ENCODE measurements at places on chromosomes 12 and 14. TPM values are rescaled to one million over a fixed set of nuclear protein-coding genes. Genes with fewer than 3 reads are reported as not detected.
A peak's percentile ranks its signal among the peaks of the same experiment; 100 is the strongest.

DNA sequence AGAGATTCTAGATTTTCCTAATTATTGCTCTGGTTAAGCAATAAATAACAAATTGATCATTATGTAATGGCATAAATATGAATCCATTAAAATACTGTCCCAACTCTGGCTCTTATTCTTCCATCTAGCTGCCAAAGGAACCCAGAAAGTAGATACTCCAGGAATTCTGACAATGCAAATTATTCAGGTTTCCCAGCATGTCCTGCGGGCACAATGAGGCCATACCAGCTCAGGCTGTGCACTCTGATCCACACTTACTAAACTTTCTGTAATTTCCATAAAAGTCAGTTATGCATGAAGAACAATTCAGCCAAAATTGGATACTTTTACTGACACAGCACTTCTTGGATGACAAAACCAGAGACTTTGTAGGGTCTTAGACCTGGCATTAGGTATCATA lies 576.3 kb downstream of the KCNH5 start:
- no peak overlapping the region for H3K27ac ChIP-seq
- H3K27me3 ChIP-seq, result no peaks in the 10 kb centered on the region
- DNase-seq, result no peak
- no peaks in the 10 kb centered on the region for H3K4me1 ChIP-seq

- H3K27ac ChIP-seq, result no peak overlapping the region
- H3K36me3 ChIP-seq, result no peaks in the 10 kb centered on the region
- no peak for DNase-seq
- no peak overlapping the region for H3K4me3 ChIP-seq
Observed at GRCh38 chr12:111256629-111257434, 112.1 kb downstream of the PHETA1 start.

DNA sequence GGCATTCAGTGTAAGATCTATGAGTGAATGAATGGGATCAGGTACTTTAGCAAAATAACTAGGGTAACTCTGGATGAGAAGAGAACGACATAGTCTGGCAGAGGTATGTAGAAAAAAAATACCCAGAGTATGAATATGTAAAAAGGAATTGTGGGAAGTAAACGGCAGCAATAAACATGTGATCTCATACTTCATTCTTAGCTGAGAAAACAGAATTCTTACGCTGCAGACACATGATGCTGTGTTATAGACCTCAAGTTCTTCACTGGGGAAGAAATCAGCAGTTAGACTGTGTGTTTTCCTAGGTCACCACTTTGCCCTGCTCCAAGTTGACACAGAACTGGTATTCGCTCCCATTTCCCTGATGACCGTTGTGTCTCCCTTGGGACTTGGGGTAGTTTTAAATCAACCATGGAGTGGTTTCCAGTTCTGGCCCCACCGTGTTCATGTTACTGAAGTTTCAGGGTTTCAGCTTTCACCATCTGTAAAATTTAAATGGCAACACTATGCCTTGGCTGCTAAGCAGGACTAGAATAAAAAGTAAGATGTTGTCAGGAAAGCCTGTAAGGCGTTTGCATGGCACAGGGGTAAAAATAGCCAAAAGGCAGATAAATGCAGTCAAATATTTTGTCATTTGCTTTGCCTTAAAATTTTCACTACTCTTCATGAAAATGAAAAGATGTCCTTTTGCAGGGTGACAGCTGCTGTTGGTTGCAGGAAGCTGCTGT lies 223.7 kb downstream of the PELI2 start:
- H3K27ac ChIP-seq, result no peak overlapping the region
- DNase-seq, result no peak
- no peaks in the 10 kb centered on the region for H3K36me3 ChIP-seq
- H3K4me1 ChIP-seq, result no peaks in the 10 kb centered on the region
- no peaks in the 10 kb centered on the region for H3K27me3 ChIP-seq
- H3K4me3 ChIP-seq, result no peak overlapping the region

GRCh38 chr14:65560340-65561027 lies 148.0 kb downstream of the FUT8 start:
- DNase-seq, result no peak
- peaks cover 3% of the 10 kb centered on the region for H3K36me3 ChIP-seq
- no peak overlapping the region for H3K4me3 ChIP-seq
- H3K4me1 ChIP-seq, result no peaks in the 10 kb centered on the region
- no peak overlapping the region for H3K27ac ChIP-seq

DNA sequence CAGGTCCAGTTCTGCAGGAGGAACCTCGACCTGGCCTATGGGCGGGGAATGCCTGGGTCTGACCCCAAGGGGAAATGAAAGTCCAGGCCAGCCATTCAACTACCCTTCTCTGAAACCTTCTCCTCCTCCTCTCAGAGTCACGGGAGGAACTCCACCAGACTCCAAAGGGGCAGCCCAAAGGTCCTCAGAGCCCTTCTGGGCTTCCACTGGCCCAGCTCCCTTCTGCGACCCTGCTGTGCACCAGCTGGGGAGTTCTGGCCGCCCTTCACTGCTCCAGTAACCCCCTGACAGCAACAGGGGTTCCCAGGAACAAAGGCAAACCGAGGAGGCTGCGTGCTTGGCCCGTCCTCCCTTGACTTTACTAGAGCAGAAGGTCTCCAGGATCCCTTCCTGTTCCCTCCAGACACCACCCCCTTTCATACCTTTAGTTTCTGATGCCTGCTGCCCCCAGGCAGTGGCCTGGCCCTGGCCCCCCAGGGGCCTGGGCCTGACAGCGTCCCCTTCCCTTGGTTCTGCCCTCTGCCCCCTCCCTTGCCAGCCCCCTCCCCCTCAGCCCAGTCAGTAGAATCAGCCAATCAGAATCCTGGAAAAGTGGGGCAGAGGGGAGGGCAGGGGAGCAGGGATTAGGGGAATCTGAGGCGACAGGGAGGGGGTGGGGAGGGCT lies 850 bp upstream of the ZNF385A start:
- H3K36me3 ChIP-seq, result peaks cover 2% of the 10 kb centered on the region
- peak overlapping the region; percentile 60 for H3K4me3 ChIP-seq
- H3K4me1 ChIP-seq, result peaks cover 31% of the 10 kb centered on the region

DNA sequence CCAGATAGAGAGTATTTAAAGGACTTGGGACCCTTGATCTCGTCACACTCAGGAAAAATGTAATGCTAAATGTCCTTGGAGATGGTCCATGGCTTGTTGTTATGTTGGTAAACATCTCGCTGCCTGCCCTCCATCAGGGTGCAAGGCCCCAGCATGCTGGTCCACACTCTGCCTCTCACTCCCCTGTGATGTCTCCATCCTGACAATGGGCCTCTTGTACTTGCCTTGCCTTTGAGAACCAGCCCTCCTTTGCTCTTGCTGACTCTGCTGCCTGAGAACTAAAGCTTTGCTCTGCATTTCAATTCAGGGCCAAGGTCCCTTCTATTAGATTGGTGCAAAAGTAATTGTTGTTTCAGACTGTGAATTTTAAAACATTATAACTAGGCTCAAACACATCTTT lies 131.0 kb upstream of the LMNTD1 start:
- no peak overlapping the region for H3K4me3 ChIP-seq
- no peaks in the 10 kb centered on the region for H3K4me1 ChIP-seq
- H3K27me3 ChIP-seq, result no peaks in the 10 kb centered on the region
- H3K27ac ChIP-seq, result no peak overlapping the region
- DNase-seq, result no peak

DNA sequence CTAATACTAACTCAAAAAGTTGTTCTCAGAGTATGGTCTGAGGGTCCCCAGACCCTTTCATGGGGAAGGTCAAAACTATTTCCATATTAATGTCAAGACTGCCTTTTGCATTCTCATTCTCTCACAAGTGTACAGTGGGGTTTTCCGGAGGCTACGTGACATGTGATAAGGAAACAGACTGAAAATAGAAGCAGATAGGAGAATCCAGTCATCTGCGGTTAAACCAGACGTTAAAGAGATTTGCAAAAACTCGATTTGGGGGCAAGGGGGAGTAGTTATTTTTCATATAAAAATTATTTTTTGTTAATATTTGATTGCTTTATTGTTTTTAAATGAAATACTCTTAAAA lies 1.0 kb upstream of the NAP1L1 start:
- peak overlapping the region; percentile 97 for H3K4me3 ChIP-seq
- peaks cover 15% of the 10 kb centered on the region for H3K36me3 ChIP-seq
- no peak for DNase-seq
- H3K4me1 ChIP-seq, result no peaks in the 10 kb centered on the region

DNA sequence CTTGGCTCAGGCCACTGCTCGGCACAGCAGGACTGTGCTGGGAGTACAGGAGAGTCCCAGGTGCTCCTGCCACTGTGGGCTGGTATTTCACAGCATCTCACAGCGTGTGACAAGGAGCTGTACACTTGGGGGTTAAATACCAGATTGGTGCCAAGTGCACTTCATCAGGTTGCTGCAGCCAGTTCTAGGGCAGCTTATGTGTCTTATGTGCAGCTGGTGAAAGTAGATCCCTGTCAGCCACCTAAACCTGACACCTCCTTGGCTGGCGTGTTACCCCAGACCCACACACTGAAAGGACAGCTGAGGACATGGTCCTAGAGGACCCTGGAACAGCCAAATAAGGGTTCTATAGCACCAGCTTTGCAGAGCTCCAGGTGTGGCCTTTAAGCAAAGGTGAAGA lies 18.9 kb downstream of the PLEKHH1 start:
- no peaks in the 10 kb centered on the region for H3K4me1 ChIP-seq
- H3K4me3 ChIP-seq, result no peak overlapping the region

GRCh38 chr14:34324363-34324795 lies 137.7 kb downstream of the SPTSSA start:
- no peaks in the 10 kb centered on the region for H3K27me3 ChIP-seq
- H3K4me1 ChIP-seq, result no peaks in the 10 kb centered on the region
- no peak overlapping the region for H3K4me3 ChIP-seq
- no peak overlapping the region for H3K27ac ChIP-seq

- no peak overlapping the region for H3K27ac ChIP-seq
- peaks cover 15% of the 10 kb centered on the region for H3K36me3 ChIP-seq
- H3K4me3 ChIP-seq, result peak overlapping the region; percentile 94
- DNase-seq, result peak; percentile 53
Observed at GRCh38 chr12:12717586-12718380, 615 bp downstream of the CDKN1B start.

GRCh38 chr14:88546621-88547385 lies 8.0 kb downstream of the PTPN21 start:
- no peak for DNase-seq
- no peak overlapping the region for H3K4me3 ChIP-seq
- H3K36me3 ChIP-seq, result peaks cover 38% of the 10 kb centered on the region
- no peaks in the 10 kb centered on the region for H3K27me3 ChIP-seq
- no peak overlapping the region for H3K27ac ChIP-seq

- no peak overlapping the region for H3K27ac ChIP-seq
- no peaks in the 10 kb centered on the region for H3K27me3 ChIP-seq
- peak overlapping the region; percentile 75 for H3K4me3 ChIP-seq
- no peaks in the 10 kb centered on the region for H3K4me1 ChIP-seq
Observed at GRCh38 chr12:122421187-122421820, 1.2 kb downstream of the CLIP1 start.

SERPINA6 gene
- not detected for total RNA-seq

DNAJC22 gene
- 3.2 TPM for total RNA-seq

LRFN5 gene
- total RNA-seq, result 3.0 TPM

GZMB gene
- not detected for total RNA-seq

AMDHD1 gene
- total RNA-seq, result 0.42 TPM

SMCO3 gene
- not detected for total RNA-seq
